Stimulated activated CD8-positive, alpha-beta memory T cell treated with anti-CD3 and anti-CD28 coated beads, Interleukin-7, amount 100 ng/mL, for 1 hour (primary cell): ENCODE measurements at places on chromosomes 4 and X.

DNA sequence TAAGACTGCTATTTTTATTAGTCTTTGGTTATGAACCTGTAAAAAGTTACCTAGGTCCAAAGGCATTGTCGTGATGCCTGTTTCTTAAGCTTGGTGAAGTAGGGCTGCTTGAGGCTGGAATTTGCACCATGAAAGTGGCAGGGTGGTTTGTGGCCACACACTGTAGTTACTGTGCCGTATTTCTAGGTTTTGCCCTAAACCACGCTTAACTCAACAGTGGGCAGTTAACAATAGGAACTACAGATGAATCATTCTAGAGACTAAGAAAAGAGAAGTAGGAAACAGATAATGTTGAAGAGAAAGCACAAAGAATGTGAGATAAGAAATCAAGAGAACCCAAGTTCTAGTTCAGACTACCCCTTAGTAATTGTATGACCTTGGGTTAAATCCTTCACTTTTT is 11.5 kb downstream of the ETNPPL start:
- DNase-seq: no peak

- DNase-seq: no peak
Observed at GRCh38 chrX:134588806-134589205, 69.5 kb downstream of the PLAC1 start.

GRCh38 chr4:159384632-159385031 is 281.8 kb downstream of the RAPGEF2 start:
- no peak for DNase-seq

DNA sequence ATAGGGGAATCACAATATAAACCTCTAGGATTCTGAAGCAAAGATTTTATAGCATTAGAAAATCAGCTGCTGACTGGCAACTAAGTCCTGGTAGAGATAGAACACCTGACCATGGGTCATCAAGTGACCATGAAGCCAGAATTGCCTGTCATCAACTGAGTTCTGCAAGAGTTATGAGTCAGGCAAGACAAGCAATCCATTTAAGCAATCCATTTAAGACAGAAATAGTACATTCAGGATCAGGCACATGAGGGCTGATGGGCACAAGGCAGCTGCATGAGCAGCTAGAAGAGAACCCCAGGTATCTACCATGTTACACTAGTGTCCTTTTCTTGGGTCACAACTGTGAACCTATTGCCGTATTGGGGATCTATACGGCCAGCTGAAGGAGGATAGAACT is 98.9 kb downstream of the SPRY1 start:
- no peak for DNase-seq

DNA sequence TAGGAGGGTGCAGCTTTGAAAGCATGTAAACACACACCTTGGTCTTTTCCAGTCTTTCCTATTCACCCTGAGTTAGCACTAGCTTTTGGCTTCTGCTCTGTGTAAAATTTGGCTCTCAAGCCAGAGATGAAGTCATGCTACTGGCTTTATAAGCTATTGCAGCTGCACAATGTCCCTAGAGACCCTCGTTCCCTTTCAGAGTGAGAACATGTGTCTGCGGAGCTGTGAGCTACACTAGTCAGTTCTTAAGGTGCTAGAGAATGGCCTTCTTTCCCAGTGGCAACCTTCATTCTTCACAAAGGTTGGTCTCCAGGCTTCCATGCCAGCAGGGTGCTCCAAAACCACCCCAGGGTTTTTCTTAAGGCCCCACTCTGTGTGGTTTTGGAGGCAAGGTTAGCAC is 199.1 kb downstream of the SPATA18 start:
- DNase-seq: no peak

GRCh38 chr4:44761306-44761705 is 35.0 kb upstream of the GNPDA2 start:
- DNase-seq: no peak

GRCh38 chrX:47573341-47574075 is 8.7 kb upstream of the TIMP1 start:
- no peak for DNase-seq

DNA sequence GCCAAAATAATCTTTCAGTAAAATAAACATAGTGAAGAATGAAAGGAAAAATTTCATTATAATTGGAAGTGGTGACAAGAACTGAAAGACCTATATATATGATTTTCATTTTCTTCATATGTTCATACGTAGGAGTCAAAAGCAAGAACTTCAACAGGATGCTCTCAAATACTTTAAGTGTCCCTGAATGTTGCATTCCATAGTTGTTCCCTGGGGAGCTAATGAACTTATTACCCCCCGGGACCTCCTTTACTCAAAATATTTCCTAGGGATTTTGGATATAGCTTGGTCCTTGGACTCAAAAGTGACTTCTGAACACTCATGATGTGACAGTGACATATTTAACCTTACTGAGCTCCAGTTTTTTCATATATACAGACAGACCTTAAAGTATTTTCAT is 44.9 kb upstream of the NDST4 start:
- DNase-seq: no peak

GRCh38 chr4:162839814-162840213 is 326.9 kb downstream of the NAF1 start:
- no peak for DNase-seq

DNA sequence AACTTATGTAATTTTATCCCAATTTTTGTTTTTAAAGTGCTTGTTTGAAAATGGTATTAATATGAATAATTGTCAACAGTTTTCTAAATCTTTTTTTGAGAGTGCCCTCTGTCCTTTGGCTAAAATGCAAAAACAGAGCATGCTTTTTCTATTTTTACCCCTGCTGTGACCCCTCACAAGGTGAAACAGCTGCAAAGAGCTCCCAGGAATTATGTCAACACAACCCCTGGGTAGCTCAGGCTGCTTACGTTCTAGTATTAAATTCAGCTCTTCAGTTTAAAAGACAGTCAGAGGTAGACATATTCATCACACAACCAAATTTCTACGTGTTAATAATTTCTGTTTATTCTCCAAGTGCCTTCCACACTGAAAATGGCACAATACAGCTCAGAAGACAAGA is 367.5 kb downstream of the PRDM5 start:
- no peak for DNase-seq

DNA sequence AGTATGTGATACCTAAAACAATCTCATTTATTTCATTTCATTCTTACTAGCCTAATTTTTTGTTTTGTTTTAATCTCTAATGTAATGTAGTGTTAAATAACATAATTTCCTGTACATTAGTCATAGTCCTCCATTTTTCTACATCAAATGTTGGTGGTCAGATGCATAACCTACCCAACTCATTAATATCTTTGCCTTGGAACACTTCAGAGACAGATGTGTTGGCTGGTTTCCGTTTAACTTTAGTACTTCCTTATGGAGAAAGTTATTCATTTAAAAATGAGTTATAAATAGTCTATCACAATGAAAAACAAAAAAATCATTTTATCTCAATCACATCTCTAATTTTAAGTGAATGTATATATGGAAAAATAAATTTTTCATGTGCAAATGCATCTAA is 190.2 kb downstream of the ANTXR2 start:
- no peak for DNase-seq

- no peak for DNase-seq
Observed at GRCh38 chrX:101931136-101931487, 715 bp downstream of the ZMAT1 start.

DNA sequence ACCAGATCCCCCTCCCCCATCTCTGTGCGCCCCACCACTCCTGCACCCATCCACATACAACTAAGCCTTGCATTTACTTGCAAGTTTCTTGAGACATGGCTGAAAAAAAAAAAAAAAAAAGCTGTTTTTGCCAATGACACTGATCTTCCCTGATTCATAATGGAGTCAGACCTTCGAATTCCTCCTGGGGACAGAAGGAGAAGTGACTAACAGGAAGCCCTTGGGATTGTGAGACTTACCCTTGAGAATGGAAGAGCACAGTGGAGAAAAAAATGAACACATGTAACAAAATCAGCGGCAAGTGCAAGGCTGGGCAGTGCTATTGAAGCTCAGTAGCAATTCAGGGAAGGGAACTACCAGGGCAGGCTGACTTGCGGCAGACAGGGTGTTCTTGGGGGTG is 288.4 kb downstream of the BCOR start:
- no peak for DNase-seq

DNA sequence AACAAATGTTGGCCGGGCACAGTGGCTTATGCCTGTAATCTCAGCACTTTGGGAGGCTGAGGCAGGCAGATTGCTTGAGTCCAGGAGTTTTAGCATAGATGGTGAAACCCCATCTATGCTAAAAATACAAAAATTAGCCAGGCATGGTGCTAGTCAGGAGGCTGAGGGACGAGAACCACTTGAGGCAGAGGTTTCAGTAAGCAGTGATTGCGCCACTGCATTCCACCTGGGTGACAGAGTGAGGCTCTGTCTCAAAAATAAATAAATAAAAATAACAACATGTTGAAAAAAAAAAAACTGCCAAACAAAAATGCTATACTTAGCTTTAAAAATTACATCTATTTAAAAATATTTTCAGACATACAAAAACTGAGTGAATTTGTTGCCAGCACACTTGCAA is 374.2 kb upstream of the SMIM31 start:
- DNase-seq: no peak

DNA sequence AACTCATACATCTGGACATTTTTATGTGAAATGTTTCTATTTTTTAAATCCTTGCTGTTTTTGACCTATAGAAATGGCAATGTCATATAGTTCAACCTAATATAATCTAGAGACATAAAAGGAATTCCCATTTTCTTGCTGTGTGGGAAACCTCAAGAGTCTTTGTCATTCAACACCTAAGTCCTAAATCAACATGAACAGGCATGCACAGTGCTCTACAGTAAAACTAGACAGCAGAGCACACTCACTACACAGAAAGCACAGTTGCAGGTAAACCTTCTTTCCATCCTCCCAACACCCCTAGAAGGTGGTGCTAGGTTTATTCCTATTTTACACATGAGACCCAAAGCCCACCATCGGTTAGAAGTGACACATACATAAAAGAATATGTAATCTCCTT is 79.1 kb upstream of the C1QTNF7 start:
- DNase-seq: no peak

DNA sequence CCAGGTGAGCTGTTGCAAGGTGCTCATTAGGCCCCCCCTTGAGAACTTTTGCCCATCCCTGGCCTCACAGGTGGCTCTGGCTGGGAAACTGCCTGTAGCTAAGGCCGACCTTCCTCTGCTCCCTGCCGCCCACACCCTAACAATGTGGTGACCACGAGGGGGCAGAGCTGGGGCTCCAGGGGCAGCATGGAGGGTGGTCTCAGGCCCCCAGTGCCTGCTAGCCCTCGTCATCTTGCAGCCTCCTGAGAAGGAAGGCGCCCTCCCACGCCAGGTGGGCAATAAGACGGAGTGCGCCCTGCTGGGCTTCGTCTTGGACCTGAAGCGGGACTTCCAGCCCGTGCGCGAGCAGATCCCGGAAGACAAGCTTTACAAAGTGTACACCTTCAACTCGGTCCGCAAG is 32.4 kb downstream of the ATP2B3 start:
- no peak for DNase-seq
